GM23338 (cell line): ENCODE measurements at places on chromosomes 6 and 20. TPM values are rescaled to one million over a fixed set of nuclear protein-coding genes. Genes with fewer than 3 reads are reported as not detected.
A peak's percentile ranks its signal among the peaks of the same experiment; 100 is the strongest.

- DNase-seq: no peak
Observed at GRCh38 chr6:39891976-39892375, 42.3 kb downstream of the MOCS1 start.

The TMC2 gene
- total RNA-seq: 0.12 TPM in 1 of 2 replicates, not detected in the other

GRCh38 chr6:6494677-6495076, 93.8 kb upstream of the LY86 start:
- DNase-seq: peak; percentile 89

GRCh38 chr20:43065299-43065698, 124.4 kb downstream of the PTPRT start:
- no peak for DNase-seq

DNA sequence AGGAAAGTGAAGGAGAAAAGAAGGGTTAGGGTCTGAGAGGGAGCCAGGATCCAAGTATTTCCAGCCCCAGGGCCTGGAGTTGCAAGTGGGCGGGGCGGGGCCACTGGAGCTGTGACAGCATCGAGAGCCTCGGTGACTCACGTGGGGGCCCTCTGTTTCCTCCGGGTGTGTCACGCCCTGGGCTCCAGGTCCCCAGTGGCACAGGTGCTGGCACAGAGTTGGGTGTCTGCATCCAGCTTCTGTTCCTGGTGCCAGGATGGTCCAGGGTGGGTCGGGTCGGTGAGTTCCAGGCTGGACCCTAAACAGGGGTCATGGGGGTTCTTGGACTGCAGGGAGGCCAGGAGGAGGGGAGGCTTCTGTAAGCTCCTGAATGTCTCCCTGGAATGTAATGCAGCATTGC, 16.7 kb downstream of the RAET1L start:
- DNase-seq: no peak

DNA sequence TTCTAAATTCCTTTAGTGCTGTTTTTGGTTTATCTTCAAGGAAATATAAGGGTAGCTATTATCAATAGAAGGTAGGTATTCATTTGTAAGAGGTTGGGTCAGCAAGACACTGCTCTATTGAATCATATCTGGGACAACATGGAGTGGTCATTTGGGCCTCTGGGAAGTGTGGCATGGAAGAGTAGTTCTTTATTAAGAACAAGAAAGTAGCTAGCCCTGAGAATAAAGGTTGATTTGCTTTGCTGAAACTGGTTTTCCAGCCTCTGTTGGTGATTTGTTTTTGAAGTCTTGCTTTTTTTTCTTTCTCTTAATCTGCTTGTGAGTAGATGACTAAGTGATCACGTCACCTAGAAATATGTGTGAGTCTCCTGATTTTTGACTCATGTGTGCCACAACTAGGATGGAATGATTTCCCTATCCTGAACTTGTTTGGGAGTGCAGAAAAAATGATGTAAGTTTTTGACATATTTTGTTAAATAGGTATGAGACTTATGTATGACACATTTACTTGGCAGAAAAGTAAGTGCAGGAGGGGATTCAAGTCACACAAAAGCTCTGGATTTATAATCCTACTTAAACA, 381.8 kb downstream of the CENPW start:
- no peak for DNase-seq

- peak; percentile 98 for DNase-seq
Observed at GRCh38 chr20:46970937-46971630, 76.4 kb downstream of the EYA2 start.

The CGAS gene
- total RNA-seq: 12.7 and 14.8 TPM in 2 replicates

- DNase-seq: peak; percentile 62
Observed at GRCh38 chr6:40477246-40478126, 109.7 kb downstream of the LRFN2 start.

- peak; percentile 21 for DNase-seq
Observed at GRCh38 chr6:48449002-48449401, 338.0 kb upstream of the PTCHD4 start.
